ENCODE measurements at places on chromosomes 7 and 10.

DNA sequence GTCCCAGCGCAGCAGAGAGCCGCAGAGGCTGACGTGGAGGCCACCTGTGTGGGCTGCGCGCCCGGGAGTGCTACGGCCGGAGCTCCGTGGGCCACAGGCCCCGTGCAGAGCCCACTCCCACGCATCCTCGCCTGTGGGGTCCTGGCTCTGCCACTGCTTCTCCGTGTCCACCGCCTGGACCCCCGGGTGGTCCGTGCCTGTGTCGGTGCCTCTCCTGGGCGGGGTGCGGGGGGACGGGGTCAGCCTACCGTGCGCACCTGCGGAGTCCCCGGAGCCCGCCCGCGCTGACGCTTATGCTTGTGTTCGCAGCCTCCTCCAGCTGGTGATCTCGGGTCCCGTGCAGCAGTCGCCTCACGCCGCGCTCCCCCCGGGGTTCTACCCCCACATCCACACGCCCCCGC is 7.8 kb upstream of the ZNF853 start:
- no peak for DNase-seq

DNA sequence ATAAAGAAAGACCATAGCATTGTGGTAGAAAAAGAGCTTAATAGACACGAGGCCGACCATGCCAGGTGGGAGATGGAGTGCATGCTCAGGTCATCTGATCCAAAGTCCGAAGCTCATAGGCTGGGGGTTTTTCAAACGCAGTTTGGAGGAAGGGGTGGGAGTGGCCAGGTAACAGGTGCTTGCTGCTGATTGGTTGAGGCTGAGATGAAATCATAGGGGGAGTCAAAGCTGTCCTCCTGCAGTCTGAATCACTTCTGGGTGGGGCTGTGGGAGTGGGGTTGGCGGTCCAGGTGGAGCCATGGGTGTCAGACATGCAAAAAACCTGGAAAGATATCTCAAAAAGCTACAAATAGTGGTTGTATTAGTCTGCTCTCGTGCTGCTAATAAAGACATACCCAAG is 2.8 kb upstream of the ERCC6 start:
- no peak for DNase-seq

DNA sequence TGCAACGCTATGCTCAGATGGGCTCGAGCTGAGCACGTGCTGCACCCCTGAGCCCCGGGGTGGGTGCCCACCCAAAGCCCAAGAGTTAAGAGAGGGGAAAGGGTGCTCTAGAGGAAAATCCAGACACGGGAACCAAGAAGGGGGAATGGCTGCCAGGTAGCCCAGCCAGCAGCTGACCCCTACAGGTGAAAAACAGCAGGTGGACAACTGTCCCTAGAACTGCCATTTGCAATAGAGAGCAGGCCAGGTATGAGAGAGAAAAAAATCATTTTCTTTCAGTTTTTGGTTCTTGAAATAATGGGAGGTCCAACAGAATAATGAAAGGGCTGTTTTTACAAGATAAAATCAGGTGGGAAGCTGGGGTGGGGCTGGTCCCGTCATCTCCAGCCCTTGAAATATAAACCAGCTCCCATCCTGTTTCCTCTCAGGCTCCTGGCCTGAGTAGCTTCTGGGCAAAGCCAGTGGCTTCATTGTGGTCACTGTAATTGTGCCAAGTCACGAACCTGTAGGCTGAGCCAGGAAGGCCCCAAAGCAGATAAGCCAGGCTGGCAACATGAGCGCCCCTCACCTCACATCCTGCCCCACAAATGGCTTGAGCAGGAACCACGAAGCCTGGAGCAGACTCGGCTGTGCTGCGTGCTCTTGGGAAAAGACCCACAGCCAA is 257.8 kb downstream of the SNX10 start:
- no peak for DNase-seq

DNA sequence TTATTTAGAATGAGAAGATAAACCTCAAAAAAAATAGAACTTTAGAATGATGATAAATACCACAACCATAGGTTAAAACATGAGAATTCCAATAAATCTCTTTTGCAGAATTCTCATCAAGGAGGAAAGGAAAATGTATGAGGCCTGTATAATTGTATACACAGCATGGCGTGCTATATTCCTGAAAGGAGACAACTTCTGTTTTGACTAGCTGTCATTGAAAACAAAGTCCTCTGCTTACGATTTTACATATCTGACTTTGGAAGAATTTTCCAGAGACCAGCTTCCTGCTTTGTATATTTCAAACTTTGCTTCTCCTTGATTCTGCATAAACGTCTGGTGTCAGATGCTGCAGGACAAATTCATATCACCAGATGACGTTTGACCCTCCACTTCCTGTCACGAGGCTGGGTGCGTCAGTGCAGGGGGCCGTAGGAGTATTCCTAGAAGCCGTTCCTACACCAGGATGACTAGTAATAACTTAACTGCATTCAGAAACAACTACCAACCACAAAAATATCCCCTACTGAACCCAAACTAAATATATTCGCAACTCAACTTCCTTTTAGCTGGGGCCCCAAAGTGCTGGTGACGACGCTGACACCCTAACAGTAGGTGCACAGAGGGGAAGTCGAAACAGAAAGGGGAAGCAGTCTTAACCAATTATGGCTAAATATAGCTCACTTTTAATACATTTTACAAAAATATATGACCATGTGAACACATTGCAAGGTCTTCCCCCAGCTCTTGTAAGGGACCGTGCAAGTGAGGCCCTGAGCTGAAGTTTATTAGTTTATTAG is 178.6 kb upstream of the INHBA start:
- DNase-seq = peak; percentile 92

- DNase-seq = no peak
Measured at GRCh38 chr10:86136934-86137333, 229.7 kb downstream of the GRID1 start.

DNA sequence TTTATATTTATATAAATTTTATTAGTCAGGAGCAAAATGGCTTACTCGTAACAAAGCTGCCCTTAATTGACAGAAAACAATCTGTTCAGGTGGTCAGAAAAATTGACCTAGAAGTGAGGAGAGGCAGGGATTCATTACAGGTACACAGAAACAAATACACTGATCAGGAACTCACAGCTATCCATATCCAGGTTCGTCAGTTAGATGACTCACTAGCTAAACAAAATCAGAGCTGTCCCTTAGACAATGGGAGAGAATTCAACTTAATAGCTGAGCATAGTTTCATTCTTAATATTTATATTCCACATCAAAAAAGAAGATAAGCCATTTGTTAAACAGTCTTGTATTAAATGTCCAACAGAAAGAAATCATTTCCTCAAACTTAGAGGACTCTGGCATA is 41.7 kb downstream of the HYCC1 start:
- DNase-seq = no peak

DNA sequence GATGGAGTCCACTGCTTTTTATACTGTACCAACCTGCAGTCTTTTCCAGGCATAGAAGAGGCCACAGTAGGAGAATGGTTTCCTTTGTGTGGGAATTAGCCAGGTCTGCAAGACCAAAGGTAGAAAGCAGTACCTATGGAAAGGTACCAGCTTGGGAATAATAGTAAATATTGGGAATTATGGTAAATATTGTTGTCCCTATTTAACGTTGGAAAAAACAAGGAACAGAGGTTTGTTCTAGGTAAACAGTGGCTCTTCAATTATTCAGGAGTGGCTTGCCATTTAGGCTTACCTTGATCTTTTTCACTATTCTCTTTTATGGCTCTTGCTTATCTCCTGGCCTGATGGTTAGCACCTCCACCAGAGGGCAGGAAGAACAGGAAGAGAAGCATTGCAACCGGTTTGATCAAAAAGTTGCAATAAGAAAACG is 43.9 kb upstream of the GSAP start:
- no peak for DNase-seq

GRCh38 chr10:89534826-89535166 is 598 bp downstream of the SLC16A12 start:
- no peak for DNase-seq

DNA sequence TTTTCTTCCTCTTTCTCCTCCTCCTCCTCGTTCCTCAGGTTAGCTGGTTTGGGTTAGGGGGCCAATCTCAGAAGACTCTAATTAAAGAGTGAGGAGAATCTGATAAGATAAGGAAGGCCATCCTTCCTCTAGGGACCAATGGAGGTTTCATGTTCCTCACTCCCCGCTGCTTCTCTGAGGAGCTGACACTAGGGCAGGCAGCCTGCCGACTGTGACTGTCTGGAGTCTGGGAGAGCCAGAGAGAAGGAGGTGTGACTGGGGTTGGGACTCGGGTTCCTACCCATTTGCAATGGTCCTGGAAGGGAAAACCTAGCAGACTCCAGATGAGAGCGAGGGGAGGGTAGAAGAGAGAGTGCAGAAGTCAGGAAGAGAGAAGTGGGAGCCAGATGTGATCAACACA is 15.3 kb downstream of the PAX2 start:
- DNase-seq = no peak

- DNase-seq = no peak
Measured at GRCh38 chr7:99099499-99100077, 44.3 kb downstream of the SMURF1 start.

GRCh38 chr10:22367471-22367870 is 22.2 kb downstream of the SPAG6 start:
- no peak for DNase-seq

- no peak for DNase-seq
Measured at GRCh38 chr7:137753948-137754851, 92.6 kb downstream of the DGKI start.

DNA sequence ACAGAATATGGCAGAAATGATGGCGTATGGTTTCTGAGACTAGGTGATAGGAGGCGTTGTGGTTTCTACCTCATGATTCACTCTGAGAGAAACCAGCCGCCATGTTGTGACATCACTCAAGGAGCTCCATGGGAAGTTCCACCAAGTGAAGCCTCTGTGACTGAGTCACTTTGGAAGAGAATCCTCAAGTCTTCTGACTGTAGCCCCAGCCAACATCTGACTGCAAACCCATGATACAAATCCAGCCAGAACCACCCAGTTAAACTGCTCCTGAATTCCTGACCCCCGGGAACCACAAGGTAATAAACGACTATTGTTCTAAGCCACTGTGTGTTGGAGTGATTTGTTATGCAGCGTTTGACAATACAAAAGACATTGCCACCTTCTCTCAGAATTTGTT is 91.1 kb upstream of the CARD11 start:
- DNase-seq = no peak

- no peak for DNase-seq
Measured at GRCh38 chr7:56079450-56080185, 13.1 kb downstream of the PHKG1 start.

- DNase-seq = no peak
Measured at GRCh38 chr10:109726473-109726872, 196.8 kb downstream of the XPNPEP1 start.

- DNase-seq = no peak
Measured at GRCh38 chr7:87151002-87151728, 1.1 kb upstream of the DMTF1 start.

DNA sequence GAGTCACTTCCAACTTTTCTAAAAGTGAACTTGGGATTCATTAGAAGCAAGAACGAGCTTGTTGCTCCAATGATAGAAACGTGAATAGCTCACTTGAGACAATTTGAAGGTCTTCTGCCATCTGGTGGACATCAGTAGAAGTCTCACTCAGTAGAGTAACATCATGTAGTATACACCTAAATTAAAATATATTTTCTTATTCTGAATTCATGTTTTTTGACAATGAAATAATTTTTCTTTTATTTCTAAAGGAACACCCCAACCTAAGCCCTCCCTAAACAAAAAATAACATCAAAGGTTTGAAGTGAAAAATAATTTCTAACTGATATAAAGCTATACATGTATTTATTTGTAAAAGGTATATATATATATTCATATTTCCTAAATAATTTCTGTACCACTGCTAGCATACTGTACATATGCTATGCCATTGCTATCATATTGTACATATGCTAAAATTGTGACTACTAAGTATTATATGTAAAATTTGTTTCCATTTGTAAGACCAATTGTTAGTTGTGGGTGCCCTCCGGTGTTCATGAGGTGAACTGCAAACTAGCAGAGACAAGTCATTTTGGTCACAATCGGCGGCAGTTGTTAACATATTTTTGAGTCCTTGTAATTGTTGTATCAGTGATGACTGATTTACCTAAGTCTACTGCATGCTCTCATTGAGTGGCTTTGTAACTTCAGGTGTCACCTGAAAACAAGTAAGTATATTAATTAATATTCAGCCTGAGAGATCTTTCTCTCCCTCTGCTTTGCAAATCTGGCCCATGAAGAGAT is 121.9 kb downstream of the PTPRZ1 start:
- no peak for DNase-seq

DNA sequence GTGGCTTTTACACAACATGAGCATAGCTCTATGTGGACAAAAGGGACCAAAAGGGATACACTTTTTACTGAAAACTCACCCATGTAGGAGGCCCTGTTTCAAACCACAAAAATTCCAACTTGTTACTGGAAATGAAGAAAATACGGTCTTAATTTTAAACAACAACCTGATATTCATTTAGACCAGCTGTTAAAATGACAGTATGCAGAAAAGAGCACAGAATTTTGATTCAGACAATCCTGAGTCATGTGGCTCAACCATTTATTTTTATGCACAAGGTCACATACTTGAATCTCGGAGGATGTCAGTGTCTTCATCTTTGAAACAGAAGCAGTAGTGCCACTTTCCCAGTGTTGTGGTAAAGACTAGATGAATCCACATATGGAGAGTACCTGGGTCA is 426.5 kb upstream of the NFE2L3 start:
- DNase-seq = no peak

- DNase-seq = no peak
Measured at GRCh38 chr10:57894361-57894760, 373.3 kb downstream of the IPMK start.

DNA sequence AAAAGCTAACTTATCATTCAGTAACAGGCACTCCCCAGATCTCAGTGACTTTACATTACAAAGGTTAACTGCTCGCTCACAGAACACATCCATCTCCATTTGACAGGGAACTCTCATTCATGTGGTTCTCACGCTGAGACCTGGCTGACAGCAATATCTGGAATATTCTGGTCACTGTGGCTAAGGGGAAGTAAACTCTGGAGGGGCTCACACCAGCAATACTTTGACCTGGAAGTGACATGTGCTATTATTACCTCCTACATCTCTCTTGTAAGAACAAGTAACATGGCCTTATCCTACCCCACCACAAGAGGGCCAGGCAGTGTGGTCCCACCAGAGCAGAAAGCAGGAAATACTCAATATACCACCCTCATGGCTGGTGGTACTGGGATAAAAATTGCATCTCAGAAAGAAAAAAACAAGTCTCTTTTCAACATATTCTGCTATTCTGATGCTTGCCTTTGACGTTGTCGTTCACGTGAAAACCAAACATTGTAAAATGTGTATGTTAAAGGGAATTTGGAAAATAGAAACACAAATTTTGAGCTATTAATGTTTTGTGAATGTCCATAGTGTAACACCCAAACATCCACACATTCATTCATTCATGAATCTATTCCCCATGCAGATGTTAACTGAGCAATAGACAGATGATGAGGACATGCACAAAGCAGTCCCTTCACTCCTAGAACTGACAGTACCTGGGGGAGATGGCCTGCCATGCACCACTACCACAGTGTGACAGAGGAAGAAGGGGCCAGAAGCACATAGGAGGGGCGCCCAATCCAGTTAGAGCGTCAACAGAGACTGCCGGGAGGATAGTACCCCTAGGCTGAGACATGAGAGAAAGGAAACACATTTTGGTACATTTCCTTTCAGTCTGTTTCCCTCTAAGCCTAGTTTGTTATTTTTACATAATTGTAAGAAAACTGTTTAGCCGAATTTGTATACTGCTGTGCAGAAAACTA is 166.0 kb upstream of the SP4 start:
- DNase-seq = peak; percentile 37

Measured in CD4-positive, alpha-beta T cell treated with Interleukin-15 for 1 hour (primary cell).